Hippocampal formation (tissue), 2 donors: ENCODE measurements at places on chromosomes 3 and 15.

GRCh38 chr3:38133209-38133556, 3.7 kb downstream of the ACAA1 start:
- DNase-seq, result no peak

- no peak for DNase-seq
Measured at GRCh38 chr15:94503293-94503692, 271.9 kb downstream of the MCTP2 start.

DNA sequence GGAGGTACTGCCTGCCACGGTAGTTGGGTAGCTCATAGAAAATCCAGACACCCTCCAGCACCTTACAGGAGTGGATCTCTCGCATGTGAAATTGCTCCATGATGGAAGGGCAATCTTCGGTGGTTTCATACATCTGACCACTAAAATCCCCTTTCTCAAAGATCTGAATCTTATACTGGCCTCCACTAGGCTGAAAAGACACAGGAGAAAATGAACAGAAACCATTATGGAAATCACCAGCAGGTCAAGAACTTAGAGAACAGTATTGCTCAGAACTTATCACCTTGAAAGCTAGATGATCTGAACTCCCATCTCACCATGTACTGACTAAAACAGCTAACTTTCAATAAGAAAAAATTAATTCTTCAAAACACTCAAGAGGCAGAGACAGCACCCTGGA, 5.4 kb downstream of the CRYGS start:
- DNase-seq, result no peak

DNA sequence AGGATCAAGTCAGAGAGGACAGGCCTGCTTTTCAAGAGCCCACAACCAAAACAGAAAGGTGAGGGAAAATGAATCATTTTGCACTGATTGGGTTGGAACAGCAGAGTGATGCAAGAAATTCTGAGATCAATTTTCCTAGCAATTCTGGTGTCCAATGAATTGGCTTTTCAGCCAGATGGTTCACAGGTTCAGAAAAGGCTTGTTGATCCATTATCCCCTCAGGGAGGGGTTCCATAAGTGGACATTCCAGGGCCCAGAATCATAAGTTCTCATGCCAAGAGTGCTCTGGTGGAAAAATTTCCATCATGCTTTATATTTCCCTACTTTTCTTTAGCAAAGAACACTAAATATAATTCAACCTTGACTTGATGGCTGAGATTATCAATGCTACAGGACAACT, 16.2 kb downstream of the RBP2 start:
- no peak for DNase-seq

- no peak for DNase-seq
Measured at GRCh38 chr3:142943349-142943748, 20.1 kb downstream of the PAQR9 start.
